ENCODE measurements at places on chromosomes 11 and 22.

DNA sequence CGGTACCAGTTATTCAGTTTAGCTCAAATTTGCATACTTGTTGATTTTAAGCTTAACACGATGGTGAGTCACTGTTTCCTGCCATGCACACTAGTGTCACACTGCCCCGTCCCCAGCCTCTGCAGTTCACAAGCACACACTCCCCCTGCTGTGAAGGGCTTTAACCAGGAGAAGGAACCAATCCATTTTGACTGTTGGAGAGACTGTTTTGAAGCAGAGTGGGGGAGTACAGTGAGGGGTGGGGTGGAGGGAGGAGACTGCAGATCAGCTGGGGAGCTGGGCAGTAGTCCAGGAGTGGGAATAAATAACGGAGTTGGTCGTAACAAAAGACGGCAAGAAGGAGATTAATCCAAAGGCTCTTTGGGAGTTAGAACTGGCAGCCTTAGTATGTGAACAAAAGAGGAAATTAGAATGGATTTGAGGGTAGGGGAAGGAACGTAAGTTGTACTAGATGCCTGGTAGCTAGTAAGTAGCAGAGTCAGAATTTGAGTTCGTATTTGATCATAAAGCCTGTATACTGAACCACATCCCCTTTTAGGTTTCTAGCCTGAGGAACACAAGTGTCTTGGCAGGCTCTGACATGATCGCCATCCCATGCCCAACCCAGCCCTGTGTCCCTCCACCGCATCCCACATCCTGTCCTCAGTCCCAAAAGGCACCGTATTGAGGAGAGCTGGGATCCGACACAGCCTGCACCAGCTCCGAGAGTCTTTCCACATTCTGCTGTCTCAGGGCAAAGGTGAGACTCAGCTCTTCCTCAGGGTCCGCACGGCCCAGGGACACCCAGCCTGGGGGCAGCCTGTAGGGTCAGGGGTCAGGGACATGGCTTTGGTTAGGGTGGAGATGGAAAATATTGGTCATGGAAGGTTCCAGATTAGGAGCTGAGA lies 862 bp downstream of the TPP1 start:
- no peak for DNase-seq

GRCh38 chr11:45959851-45960250 lies 37.4 kb downstream of the LARGE2 start:
- DNase-seq = no peak

- DNase-seq = no peak
Observed at GRCh38 chr11:64539711-64540427, 51.2 kb upstream of the SLC22A12 start.

GRCh38 chr22:20194681-20195593 lies 44.1 kb upstream of the CCDC188 start:
- DNase-seq = no peak

- DNase-seq = no peak
Observed at GRCh38 chr22:40215266-40215665, 37.5 kb downstream of the TNRC6B start.

- DNase-seq = no peak
Observed at GRCh38 chr11:82701847-82702520, 31.7 kb downstream of the FAM181B start.

GRCh38 chr11:19849947-19850593 lies 137.4 kb downstream of the NAV2 start:
- no peak for DNase-seq

DNA sequence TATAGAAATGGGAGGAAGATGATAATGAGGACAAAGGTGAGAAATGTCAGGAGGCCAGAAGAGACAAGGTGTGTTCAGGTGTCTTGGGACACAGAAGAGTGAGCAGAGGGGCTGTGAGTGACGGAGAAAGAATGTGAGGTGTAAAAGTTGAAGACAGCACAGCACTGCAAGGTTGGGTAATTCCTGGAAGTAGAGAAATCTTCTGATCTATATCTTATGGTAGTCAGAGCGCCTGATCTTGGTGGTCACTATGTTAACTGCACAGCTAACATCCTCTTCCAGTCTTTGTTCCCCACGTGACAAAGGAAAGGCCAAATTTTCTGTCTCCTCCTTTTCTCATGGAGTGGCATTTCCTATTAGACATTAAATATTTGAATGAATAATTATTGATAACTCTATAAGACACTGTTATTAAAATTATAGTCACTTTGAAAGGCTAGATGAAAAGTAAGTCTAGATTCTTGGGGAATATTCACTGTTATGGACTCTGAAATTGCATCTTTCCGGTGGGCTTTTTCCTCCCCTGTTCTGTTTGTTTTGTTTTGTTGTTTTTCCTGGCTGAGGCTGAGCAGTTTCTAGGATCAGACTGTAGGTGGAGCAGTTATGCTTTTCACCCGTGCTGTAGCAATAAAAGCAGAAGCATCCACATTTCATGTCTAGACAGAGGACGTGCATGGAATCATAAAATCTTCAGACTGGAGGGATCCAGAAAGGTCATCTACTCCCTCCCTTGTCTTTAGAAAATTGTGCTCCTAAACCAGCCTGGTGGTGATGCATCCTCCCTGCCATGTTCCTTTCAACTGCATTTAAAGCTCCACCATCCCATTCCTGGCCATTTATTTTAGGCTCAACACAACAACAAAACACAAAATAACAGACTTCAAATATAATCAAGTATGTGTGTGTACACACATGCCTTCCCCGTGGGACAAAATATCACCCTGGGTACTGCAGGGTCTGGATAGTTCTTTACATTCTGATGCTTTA lies 26.6 kb downstream of the SC5D start:
- DNase-seq = no peak

GRCh38 chr11:36818410-36818809 lies 220.4 kb upstream of the RAG2 start:
- no peak for DNase-seq

DNA sequence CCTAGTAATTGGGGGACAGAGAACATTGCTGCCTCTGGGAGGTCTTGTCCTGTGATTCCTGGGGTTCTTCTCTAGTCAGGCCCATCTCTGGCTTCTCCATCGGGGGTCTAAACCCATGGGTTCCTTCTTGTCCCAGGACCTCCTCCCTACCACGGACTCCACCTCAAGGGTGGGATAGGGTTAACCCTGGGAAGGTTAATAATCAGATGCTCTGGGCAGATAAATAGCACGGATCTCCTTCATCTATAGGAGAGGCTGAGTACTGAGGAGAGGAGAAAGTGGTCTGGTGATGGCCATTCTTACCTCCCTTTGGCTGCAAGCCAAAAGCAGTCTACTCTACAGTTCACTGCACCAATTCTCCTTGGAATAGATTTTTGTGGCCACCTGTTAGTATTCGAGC lies 10.5 kb downstream of the HEPHL1 start:
- no peak for DNase-seq

- no peak for DNase-seq
Observed at GRCh38 chr11:126637795-126638175, 282.3 kb downstream of the ST3GAL4 start.

DNA sequence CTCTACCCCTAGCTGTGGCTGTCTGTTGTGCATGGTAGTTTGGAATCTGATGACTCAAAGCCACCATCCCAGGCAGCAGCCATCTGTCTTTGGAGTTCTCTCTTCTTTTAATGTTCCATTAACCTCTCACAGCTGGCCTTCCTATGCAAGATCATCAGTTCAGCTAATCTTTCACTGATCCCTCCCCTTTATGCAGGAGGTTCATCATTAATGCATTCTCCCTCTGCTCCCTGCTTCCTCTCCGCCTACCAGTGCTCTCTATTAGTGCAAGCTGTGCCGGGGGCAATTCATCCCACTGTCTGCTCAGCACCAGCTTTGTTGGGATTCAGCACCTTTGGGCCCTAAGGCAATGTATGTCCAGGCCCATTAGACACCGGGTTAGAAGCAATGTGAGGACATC lies 413.0 kb upstream of the LRRC4C start:
- no peak for DNase-seq

DNA sequence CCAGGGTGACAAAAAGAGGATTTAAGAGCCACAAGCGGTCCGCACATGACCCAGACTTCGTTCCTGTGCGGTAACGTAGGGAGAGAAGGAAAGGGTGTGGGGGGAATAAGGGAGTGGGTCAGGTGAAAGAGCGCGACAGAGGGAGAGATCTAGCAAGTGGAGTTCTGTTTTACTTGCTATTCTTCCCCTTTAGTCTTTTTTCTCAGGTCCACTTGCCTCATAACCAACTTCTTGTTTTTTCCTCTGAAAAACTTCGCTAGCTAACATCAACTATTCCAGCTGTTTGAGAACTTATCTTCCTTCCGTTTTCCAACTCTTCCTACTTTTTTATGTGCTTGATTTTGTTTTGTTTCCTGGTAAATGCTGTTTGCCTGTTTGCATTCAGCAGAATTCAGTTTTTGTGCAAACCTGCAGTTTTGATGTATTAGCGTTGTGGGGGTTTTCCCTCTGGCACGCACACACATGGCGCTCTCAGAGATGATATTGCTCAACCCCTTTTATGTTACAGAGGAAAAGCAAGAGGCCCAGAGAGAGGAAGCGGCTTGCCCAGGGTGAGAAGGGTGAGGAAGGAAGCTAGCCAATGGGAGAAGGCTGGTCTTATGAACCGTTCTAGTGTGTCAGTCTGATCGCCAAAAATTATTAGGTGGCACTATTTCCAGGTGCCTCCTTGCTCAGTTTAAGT lies 592 bp upstream of the CTSC start:
- no peak for DNase-seq

- no peak for DNase-seq
Observed at GRCh38 chr11:12099132-12099873, 11.1 kb upstream of the MICAL2 start.

GRCh38 chr11:68506908-68507307 lies 46.4 kb downstream of the PPP6R3 start:
- DNase-seq = no peak
